Right ventricle myocardium inferior (tissue), 1 donor: ENCODE measurements at places on chromosomes 11 and 22. TPM values are rescaled to one million over a fixed set of nuclear protein-coding genes. Genes with fewer than 3 reads are reported as not detected.

ZNF215 gene
- total RNA-seq = 0.60 TPM

DNA sequence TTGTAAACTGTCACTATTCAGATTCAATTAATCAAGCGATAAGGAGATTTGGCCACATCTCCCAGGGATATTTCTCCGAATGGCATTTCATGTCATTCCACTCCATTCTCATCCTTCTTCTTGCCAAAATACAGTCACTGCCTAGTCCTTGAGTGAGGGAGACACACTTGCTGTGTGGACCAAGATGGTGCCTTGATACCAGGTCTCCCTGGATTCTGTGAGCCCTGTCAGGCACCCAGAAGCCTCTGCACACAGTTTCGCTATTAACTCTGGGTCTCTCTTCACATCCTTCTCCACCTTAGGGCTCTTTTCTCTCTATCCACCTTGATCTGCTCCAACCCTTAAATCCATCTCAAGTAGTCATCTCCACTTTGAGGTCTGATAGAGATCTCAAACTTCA lies 119.9 kb upstream of the LMO1 start:
- no peak for DNase-seq

YAP1 gene
- total RNA-seq = 92.9 TPM

EMID1 gene
- total RNA-seq = 0.43 TPM

ASRGL1 gene
- 4.7 TPM for total RNA-seq

- no peak for DNase-seq
These were observed 5.5 kb downstream of the USH1C start for GRCh38 chr11:17538731-17539130.

GRCh38 chr11:416757-417621 lies 2.2 kb upstream of the SIGIRR start:
- DNase-seq = peak; percentile 79

- DNase-seq = no peak
These were observed 45.6 kb upstream of the POLD3 start for GRCh38 chr11:74546752-74547151.

KRTAP5-9 gene
- not detected for total RNA-seq

- no peak for DNase-seq
These were observed 7.7 kb upstream of the QSER1 start for GRCh38 chr11:32884770-32885384.

DNA sequence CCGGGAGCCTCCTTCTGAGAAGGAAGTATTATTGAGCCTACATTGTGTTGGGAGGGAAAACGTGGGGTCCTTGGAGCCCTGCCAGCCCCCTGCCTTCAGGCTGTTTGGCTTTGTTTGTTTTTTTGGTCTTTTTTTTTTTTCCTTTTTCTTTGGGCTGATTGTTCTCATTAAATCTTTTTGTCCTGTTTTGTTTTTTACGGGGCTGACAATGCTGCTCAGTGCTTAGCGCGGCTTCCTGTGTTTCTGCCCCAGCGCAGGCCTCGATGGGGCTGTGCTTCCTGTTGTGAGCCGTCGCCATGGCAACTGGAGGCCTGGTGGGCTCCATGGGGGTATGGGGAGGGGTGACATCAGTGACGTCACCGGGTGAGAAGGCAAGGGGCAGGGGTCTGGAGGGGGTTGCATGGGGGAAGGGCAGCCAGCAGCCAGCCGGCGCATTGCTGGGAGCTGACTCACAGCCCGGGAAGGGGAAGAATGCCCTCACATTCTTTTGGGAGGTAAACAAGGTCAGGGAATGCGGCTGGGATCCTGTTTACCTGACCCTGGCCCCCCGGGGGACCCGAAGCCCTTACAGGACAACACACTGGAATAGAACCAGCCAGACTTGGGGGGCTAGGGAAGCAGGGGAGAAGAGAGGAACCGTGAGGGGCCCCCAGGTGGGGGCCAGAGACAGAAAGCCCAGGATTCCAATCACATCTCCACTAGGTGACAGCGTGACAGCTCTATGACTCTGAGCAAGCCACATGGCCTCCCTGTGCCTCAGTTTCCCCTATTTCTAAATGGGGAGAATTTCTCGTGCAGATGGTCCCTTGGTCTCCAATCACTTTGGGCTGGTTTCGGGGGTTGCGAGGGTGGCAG lies 22.2 kb upstream of the CBX7 start:
- DNase-seq = peak; percentile 88

DNA sequence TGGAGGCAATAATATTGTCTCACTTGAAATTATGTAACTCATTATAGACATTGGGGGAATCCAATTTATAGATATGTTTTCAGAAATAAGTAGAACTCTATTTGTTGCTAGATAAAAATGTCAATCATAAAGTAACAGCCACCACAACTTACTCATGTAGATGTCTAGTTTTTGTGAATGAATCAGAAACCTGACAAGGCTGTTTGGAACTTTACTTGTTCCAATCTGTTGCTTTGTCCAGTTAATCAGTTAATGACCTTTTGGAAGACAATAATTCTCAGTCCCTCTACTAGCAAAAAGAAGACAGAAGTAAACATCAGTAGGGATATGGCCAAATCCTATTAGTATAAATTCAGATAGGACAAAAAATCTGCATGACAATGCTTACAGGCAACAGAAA lies 1143.3 kb downstream of the LRRC4C start:
- no peak for DNase-seq

GRCh38 chr22:32712644-32713355 lies 88.7 kb upstream of the TIMP3 start:
- no peak for DNase-seq

MN1 gene
- 5.3 TPM for total RNA-seq

TRIM49D1 gene
- total RNA-seq = not detected

GRCh38 chr11:128584253-128584652 lies 3.1 kb downstream of the ETS1 start:
- DNase-seq = no peak

OR8D1 gene
- not detected for total RNA-seq

GRCh38 chr11:115784796-115785521 lies 280.7 kb upstream of the CADM1 start:
- no peak for DNase-seq

DNA sequence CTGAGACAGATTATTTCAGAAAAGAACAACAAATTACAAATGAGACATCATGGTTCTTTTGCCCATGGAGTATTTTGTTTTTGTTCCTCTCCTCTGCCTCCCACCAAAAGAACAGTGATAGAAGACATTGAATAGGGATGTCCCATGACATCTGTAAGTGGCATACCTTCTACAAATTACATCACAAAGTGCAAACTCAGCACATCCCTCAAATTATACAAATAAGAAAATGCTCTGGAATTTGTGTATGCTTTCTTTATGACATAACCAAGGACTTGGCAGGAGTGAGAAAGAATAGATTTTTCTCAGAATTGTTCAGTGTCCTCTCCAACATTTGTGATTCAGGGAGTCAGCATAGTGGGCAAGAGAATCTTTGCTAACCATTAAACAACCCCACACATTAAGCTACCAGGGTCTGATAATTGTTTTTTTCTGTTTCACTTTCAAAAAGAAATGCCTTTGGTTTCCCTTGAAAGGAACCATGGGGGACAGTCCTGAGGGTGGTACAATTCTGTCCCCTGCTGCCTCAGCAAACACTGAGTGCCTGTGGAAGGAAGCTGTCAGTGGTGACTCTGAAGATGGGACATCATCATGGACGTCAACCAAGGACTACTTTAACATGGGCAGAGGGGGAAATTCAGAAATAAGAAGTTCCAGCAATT lies 430.3 kb downstream of the AASDHPPT start:
- no peak for DNase-seq

DNA sequence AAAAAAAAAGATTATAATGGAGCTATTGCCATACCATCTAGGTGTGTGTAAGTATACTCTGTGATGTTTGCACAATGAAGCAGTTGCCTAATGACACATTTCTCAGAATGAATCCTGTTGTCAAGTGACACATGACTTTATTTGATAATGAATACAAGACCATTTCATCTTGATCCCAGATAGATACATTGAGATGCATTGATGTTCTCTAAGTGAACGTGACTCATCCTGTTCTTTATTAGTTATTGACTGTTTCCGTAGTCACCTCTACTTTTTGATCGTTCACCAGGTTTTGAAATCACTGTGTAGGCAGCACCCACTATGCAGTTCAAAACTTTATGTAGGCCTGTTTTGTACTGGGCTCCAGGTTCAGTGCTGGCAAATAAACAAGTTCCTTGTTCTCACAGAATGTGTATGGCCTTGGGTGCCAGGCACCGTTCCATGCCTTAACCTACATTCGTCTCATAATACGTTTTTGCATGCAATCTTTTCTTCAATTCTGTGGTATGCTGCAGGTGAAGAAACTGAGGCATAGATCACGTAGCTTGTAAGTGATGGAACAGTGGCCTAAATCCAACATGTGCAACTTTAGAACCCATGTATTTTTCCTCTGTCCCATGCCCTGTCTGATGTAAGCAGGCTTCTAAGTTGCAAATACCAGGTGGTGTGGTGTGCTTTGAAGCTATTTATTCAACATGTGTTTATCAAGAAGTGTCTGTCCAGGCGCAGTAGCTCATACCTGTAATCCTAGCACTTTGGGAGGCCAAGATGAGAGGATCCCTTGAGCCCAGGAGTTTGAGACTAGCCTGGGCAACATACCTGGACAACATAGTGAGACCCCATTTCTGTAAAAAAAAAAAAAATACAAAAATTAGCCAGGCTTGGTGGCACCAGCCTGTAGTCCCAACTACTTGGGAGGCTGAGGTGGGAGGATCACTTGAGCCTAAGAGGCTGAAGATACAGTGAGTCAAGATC lies 10.4 kb downstream of the SREBF2 start:
- DNase-seq = no peak

CRYBB2 gene
- total RNA-seq = not detected

GRCh38 chr11:118258410-118258809 lies 5.7 kb downstream of the MPZL2 start:
- no peak for DNase-seq

GNAZ gene
- total RNA-seq = 3.1 TPM

DNA sequence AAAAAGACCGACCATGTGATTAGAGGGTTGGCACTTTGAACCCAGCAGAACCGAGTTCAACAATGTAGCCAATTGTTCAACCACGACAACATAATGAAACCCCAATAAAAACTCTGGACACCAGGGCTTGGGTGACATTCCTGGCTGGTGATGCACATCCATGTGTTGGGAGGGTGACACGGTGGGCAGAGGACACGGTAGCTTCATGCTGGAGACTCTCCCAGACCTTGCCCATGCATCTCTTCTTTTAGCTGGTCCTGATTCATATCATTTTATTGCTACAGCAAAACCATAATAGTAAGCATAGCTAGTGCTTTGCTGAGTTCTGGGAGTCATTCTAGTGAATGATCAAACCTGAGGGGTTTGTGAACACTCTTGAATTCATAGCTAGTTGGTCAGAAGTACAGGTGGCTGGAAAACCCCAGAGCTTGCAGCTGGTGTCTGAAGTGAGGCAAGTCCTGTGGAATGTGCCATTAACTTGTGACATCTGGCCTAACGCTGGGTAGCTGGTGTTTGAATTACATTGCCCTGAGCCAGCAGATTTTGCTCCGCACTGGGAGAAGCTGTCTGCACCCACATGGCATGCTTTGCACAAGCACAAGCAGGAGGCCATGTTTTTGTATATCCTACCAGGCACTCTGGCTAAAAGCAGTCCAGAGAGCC lies 14.0 kb downstream of the RPUSD4 start:
- no peak for DNase-seq

- no peak for DNase-seq
These were observed 14.8 kb downstream of the CD6 start for GRCh38 chr11:60985991-60986915.

GRCh38 chr11:61124574-61125309 lies 22.5 kb downstream of the CD5 start:
- no peak for DNase-seq

TRIM49D2 gene
- total RNA-seq = not detected

OR10A2 gene
- not detected for total RNA-seq

DNA sequence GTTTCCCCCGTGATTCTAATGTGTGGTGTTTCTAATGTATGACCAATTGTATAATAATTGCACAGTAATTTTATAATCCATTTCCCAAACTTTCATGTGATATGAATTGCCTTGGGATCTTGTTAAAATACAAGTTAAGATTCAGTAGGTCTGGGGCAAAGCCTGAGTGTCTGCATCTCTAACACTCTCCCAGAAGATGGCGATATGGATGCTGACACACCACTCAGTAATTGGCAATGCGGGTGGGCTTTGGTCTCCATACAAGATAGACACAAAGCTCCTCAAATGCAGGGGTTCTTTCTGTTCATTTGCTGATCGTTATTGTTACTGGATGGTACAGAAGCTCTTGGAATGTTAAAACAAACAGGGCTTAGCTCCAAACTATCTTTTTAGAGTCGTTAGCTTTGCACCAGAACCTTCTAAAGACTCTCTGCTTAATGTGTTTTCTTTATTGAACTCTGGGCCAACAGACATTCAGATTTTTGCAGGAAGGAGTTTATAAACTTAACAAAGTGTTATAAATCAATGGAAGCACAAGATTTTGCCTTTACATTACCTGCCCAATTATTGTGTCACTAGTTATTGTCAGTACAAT lies 45.4 kb upstream of the ANO3 start:
- DNase-seq = no peak

OR2D2 gene
- not detected for total RNA-seq

DNA sequence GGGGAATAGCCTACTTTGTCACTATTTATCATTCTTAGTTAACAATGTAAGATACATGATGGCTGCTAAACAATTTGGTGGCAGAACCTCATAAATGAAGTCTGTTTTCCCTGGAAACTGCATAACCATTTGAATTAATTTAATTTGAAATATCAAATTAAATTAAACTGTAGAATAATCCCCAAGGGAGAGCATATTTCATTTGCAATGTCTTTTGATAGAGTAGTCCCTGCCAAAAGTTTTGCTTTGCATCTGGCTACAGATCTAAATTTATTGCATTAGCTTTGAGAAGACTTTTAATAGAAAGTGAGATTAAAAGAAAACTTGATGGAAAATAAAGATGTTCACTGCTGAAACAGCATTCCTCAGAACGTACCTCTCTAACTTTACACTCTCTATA lies 246.6 kb downstream of the KIRREL3 start:
- no peak for DNase-seq

- DNase-seq = no peak
These were observed 4.1 kb downstream of the RIC3 start for GRCh38 chr11:8164746-8165145.

KCNK4 gene
- total RNA-seq = not detected

GRCh38 chr11:8905528-8906165 lies 5.3 kb upstream of the AKIP1 start:
- no peak for DNase-seq

DNA sequence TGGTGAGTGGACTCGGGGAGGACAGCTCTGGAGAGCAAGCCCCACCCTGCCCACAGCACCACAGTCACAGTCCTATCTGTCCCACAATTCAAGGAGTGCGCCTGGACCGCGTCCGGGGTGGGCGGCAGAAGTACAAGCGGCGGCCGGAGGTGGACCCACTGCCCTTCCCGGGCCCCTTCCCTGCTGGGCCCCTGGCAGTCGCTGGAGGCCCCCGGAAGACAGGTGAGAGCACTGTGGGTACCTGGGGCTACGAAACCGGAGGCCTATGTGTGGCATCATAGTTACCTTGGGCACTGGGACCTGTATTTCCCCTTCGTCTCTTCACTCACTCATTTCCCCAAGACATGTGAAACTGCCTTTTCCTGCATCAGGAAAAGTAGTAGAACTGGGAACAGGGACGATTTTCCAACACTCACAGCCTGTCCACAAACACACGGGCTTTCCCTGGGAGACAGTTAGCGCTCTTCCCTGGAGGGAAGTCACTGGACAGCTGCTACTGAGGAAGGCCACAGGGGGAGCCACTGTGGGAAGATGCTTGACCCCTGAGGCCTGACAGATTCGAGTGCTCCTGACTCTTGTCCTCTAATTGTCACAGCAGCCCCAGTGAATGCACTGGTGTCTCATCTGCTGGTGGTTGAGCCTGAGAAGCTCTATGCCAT lies 3.1 kb downstream of the TRMT112 start:
- DNase-seq = no peak

- no peak for DNase-seq
These were observed 33.5 kb upstream of the OR10W1 start for GRCh38 chr11:58301576-58301975.

TRIM48 gene
- total RNA-seq = not detected

CEND1 gene
- not detected for total RNA-seq
